ENCODE measurements at places on chromosomes 2 and 18.

- H3K36me3 ChIP-seq: no peaks in the 10 kb centered on the region
- no peak overlapping the region for H3K27ac ChIP-seq
- no peak for DNase-seq
- no peaks in the 10 kb centered on the region for H3K4me1 ChIP-seq
- peaks cover 1% of the 10 kb centered on the region for H3K27me3 ChIP-seq
Measured at GRCh38 chr2:121071034-121071504, 213.9 kb downstream of the TFCP2L1 start.

DNA sequence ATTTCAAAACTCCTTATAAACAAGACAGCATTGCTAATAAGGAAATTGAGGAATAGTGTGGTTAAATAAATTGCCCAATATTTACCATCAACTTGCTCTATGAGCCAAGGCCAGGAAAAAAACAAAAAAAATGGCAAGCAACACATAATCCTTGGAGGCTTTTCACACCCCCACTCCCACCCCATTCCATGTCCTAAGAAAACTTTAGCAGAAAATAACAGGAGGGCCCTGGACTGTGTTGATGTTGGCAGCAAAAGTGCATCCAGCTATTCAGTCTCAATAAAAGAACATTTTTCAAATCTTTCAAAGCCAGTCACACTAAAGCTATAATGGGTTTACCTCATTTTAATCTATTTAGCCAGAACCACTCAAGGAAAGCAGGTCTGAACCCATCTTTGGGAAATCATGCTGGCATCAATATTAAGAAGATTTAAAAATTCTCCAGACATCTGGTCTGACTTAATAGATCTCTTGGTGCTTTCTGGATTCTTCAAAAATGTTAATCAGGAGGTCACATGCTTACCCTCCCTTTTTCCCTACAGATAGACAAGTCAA lies 34.6 kb upstream of the STK17B start:
- no peak overlapping the region for H3K27ac ChIP-seq
- H3K4me1 ChIP-seq: peaks cover 40% of the 10 kb centered on the region

DNA sequence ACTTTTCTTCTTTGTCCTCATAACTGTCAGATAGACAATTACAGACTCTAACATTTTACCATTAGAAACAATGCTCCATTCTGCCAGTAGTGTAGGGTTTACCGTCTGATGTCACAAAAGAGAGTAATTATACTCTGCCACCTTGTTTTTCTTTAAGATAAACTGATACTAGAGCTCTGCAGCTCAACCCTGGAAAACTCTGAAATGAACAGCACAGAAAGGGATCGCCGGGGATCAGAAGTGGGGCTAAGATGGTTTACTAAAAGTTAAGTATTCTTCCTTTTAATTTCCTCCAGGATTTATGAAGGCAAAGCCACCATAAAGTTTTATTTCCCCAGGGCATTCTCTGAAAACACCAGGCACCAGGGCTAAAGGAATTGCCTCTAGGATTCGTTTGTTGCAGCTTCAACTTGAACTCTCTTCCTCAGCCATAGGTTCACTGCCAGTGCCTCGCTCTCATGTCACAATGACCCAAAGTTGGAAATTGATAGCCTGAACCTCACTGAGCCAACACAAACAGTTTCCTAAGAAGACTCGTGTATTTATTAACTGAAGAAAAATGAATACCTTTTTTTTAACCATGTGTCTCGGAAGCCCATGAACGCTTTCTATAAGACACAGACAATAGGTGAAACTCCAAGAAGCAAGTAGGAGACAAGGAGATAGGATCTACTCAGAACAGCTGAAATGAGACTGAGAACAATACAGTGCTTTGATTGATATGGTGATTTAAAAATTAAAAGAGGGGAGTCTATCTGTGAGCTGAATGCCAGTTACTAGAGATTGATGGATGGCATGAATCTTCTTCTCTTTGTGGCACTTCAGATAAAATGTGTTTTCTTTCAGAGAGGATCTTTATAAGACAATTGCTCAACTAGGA lies 121.5 kb upstream of the SPATS2L start:
- no peaks in the 10 kb centered on the region for H3K27me3 ChIP-seq
- no peak for DNase-seq
- H3K4me3 ChIP-seq: no peak overlapping the region
- no peaks in the 10 kb centered on the region for H3K36me3 ChIP-seq

- H3K27me3 ChIP-seq: no peaks in the 10 kb centered on the region
- no peak overlapping the region for H3K27ac ChIP-seq
- no peaks in the 10 kb centered on the region for H3K36me3 ChIP-seq
- H3K4me1 ChIP-seq: peaks cover 50% of the 10 kb centered on the region
Measured at GRCh38 chr2:37590119-37590571, 81.3 kb downstream of the CDC42EP3 start.

DNA sequence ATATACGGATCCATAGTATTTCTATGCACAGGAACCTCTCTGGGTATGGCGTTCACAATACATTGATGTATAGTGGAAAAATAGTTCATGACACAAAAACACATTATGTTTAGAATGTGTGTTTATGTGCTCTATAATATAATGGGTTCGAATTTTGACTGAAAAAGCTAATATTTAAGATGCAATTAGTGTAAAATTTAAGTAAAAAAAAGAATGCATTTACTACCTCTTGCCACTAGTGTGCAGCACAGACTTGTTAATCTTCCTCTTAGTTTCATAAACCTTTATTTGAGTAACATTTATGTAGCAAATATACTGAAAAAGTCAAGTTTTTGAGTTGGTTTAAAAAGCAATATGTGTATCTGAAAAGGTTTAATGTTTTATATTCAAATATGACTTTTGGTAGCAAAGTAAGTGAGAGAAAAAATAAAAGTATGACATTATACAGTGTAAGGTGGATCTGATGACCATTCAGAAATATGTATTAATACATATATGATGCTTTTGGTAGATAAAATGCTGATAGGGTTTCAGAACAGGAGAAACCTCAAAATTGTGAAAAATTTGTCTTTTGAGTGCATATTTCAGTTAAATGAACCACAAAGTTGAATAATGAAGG lies 49.4 kb downstream of the CCDC102B start:
- H3K27ac ChIP-seq: no peak overlapping the region
- no peaks in the 10 kb centered on the region for H3K36me3 ChIP-seq
- no peaks in the 10 kb centered on the region for H3K27me3 ChIP-seq
- no peak for DNase-seq
- H3K4me3 ChIP-seq: no peak overlapping the region
- no peaks in the 10 kb centered on the region for H3K4me1 ChIP-seq

- H3K27ac ChIP-seq: no peak overlapping the region
- no peaks in the 10 kb centered on the region for H3K4me1 ChIP-seq
- DNase-seq: no peak
- H3K27me3 ChIP-seq: no peaks in the 10 kb centered on the region
- no peaks in the 10 kb centered on the region for H3K36me3 ChIP-seq
Measured at GRCh38 chr2:160910681-160911080, 249.5 kb upstream of the TANK start.

DNA sequence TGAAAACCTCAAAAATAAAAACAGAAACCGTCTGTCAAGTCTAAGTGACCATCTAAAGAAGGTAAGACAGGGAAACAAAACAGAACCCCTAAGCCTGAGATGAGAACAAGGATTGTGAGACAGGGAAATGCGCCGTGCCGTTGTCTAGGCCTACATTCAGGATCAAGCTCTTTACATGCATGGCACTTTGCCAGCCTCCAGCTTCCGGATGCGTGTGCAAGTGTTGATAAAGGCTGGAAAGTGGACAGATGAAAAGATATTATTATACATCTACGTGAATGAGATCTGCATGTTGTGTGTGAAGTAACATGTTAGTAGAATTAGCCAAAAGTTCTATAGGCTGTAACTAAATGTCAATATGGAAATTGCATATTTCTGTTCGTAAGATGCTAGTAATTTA lies 28.6 kb upstream of the TMEM87B start:
- H3K4me3 ChIP-seq: no peak overlapping the region
- no peaks in the 10 kb centered on the region for H3K4me1 ChIP-seq

GRCh38 chr2:120434492-120435308 lies 88.8 kb downstream of the INHBB start:
- no peaks in the 10 kb centered on the region for H3K4me1 ChIP-seq
- DNase-seq: no peak
- no peak overlapping the region for H3K4me3 ChIP-seq
- H3K36me3 ChIP-seq: no peaks in the 10 kb centered on the region
- no peak overlapping the region for H3K27ac ChIP-seq

DNA sequence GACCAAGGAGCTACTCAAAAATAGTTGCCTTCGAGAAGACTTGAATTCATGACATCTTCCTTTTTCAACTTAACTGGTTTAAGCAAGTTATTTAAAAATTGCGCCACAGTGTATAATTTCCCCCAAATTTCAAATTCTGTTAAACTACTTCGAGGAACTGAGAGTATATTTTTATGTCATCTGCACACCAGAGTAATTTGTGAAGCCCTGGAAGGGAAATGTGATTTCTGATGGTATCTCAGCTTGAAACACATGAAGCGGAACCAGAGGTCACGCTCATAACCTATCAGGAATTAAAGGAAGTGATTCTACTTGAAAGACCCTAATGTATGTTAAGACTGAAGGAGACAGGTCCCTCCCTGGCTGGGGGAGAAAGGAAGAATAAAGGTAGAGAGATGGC lies 33.9 kb upstream of the DARS1 start:
- H3K4me1 ChIP-seq: no peaks in the 10 kb centered on the region
- H3K4me3 ChIP-seq: no peak overlapping the region
- H3K36me3 ChIP-seq: no peaks in the 10 kb centered on the region
- H3K27ac ChIP-seq: no peak overlapping the region
- H3K27me3 ChIP-seq: no peaks in the 10 kb centered on the region
- no peak for DNase-seq

DNA sequence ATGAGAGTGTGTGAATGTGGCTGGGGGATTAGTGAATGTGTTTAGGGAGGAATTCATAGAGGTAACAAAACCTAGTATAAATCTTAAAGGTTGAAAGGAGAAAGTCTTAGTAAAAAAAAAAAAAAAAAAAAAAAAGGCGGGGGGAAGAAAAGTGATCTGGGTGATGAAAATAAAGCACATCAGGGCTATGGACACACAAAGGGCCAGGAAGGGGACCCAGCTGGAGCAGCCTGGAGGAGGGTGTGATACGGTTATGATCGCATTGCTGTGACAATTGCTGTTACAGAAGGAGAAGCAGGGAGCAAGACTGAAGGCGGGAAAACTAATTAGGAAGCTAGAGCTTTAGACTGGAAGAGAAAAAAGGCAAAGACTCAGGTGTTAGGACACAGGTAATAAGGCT lies 85.4 kb downstream of the DLGAP1 start:
- H3K4me3 ChIP-seq: no peak overlapping the region
- H3K27ac ChIP-seq: no peak overlapping the region
- no peaks in the 10 kb centered on the region for H3K36me3 ChIP-seq
- no peak for DNase-seq
- no peaks in the 10 kb centered on the region for H3K4me1 ChIP-seq
- no peaks in the 10 kb centered on the region for H3K27me3 ChIP-seq

GRCh38 chr18:34977838-34978532 lies 63.2 kb upstream of the MAPRE2 start:
- peak overlapping the region; percentile 89 for H3K4me3 ChIP-seq
- DNase-seq: peak; percentile 24
- no peaks in the 10 kb centered on the region for H3K27me3 ChIP-seq
- peaks cover 5% of the 10 kb centered on the region for H3K4me1 ChIP-seq
- no peaks in the 10 kb centered on the region for H3K36me3 ChIP-seq

DNA sequence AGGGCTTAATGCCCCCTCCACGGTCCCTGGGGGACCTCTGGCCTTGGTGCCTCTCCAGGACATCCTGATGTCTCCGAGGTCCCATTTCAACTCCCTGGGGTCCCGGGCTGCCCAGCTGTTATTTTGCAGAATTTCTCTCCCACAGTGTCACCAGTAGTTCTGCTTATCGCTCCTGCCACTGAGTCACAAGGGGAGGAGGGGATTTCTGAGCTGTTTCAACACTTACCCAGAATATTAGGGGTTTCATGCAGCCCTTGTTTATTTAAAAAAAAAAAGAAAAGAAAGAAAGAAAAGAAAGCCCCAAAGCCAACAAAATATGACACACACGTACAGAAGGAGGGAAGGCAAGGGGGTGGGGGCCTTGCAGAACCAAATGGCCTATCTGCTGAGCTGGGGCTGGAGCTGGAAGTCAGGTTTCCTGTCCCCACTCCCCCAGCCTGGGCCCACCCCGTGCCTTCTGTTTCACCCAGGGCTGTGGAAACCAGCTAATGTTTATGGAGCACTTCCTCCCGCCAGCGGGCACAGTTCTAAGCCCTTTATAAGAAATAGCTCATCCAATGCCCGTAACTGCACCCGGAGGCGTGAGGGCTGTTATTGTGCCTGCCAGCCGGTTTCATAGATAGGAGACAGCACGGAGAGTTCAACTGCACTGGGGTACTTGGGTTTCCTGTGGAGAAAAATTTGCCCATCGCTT lies 8.4 kb upstream of the ARID5A start:
- H3K4me3 ChIP-seq: peak overlapping the region; percentile 60
- peaks cover 62% of the 10 kb centered on the region for H3K4me1 ChIP-seq
- no peaks in the 10 kb centered on the region for H3K36me3 ChIP-seq

- no peak for DNase-seq
- H3K27me3 ChIP-seq: no peaks in the 10 kb centered on the region
- H3K4me1 ChIP-seq: no peaks in the 10 kb centered on the region
- H3K27ac ChIP-seq: no peak overlapping the region
Measured at GRCh38 chr2:163572850-163573249, 163.0 kb downstream of the FIGN start.

- no peak overlapping the region for H3K4me3 ChIP-seq
- no peak for DNase-seq
- no peaks in the 10 kb centered on the region for H3K36me3 ChIP-seq
- H3K27ac ChIP-seq: no peak overlapping the region
Measured at GRCh38 chr2:124482551-124482950, 457.5 kb downstream of the CNTNAP5 start.

DNA sequence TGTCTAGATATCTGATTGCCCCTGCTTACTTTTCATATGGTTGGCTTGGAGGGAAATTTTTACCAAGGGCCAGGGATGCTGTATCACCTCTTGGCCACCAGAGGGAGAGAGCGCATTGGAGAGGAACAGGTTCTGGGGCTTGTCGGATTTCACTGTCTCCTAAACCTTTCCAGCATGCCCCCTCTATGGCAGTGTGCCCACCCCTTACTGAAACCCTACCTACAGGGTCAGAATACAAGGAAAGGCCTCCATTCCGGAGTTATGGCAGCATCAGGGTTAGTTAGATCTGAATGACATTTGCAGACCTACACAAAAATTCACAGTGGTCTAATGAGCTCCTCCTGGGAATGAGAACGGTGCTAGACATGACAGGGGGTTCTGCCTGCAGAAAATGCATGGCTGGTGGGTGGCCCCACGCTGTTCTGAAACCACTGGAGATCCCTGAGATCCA lies 5.8 kb downstream of the SLC14A2 start:
- H3K27me3 ChIP-seq: no peaks in the 10 kb centered on the region
- H3K4me3 ChIP-seq: no peak overlapping the region
- DNase-seq: peak; percentile 52
- no peaks in the 10 kb centered on the region for H3K4me1 ChIP-seq
- H3K27ac ChIP-seq: no peak overlapping the region

GRCh38 chr18:51137026-51137729 lies 60.3 kb downstream of the MEX3C start:
- H3K27ac ChIP-seq: no peak overlapping the region
- DNase-seq: no peak
- H3K27me3 ChIP-seq: no peaks in the 10 kb centered on the region
- no peak overlapping the region for H3K4me3 ChIP-seq
- H3K4me1 ChIP-seq: no peaks in the 10 kb centered on the region

Measured in CD8-positive, alpha-beta memory T cell (primary cell).